Ovary (tissue), 10 donors: ENCODE measurements at places on chromosomes 1 and 21. TPM values are rescaled to one million over a fixed set of nuclear protein-coding genes. Genes with fewer than 3 reads are reported as not detected.

- no peak overlapping the region for H3K4me3 ChIP-seq
- H3K27ac ChIP-seq: no peak overlapping the region
- no peak for DNase-seq
Measured at GRCh38 chr1:232900818-232901217, 49.6 kb upstream of the NTPCR start.

DNA sequence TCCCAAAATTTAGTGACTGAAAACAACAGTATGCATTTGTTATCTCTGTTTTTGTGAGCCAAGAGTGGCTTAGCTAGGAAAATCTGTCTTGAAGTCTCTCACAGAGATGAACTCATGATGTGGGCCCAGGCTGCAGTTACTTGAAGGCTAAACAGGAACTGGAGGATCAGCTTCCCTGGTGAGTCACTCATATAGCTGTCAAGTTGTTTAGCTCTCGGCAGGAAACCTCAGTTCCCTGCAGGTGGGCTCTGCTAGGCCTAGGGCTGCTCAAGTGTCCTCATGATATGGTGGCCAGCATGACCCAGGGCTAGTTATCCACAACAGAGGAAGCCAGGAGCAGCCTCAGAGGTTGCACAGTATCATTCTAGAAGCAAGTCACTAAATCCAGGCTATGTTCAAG, 30.2 kb upstream of the DDX59 start:
- no peaks in the 10 kb centered on the region for H3K4me1 ChIP-seq
- DNase-seq: no peak
- H3K36me3 ChIP-seq: no peaks in the 10 kb centered on the region
- no peaks in the 10 kb centered on the region for H3K27me3 ChIP-seq
- no peak overlapping the region for H3K4me3 ChIP-seq

DNA sequence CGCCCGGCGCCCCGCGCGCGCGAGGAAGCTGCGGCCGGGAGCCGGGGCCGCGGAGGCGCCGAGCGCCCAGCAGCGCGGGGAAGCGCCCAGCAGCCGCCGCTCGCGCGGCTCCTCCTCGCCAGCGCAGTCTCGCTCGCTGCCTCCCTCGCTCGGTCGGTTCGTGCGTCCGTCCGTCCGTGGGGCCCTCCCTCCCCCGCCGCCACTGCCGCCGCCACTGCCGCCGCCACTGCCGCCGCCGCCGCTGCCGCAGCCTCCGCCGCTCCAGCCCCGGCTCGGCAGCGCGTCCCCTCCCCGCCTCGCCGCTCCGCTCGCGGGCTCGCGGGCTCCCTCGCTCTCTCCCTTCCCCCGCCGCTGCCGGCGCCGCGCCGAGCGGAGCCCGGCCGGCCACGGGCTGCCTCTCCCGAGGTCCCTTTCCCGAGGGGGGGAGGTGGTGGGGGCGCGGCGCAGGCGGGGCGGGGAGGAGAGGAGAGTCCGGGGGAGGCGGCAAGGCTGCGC, at the start of gene KCND3:
KCND3 (minus strand) TSS at position 138 of the 495 bp plus-strand sequence.
- peak within 1 kb of the TSS; percentile 52 for H3K4me3 ChIP-seq
- DNase-seq: no peak
- H3K36me3 ChIP-seq: no peaks in the 10 kb centered on the region
- H3K4me1 ChIP-seq: peaks cover 11% of the 10 kb centered on the region
- no peak within 1 kb of the TSS for H3K27ac ChIP-seq
- no peaks in the 10 kb centered on the region for H3K27me3 ChIP-seq

DNA sequence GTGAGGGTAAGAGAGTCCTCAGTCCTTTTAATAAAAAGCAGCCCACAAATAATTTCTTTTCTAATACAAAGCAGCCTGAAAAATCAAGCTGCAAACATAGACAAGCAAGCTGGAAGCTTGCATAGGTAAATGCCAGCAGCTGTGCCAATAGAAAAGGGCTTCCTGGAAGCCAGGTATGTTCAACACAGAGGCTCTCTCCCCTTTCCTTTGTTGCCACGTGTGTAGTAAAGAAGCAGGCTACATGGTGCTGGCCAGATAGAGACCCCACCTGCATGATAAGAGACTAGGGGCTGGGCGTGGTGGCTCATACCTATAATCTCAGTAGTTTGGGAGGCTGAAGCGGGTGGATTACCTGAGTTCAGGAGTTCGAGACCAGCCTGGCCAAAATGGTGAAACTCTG, 50.1 kb upstream of the ERRFI1 start:
- H3K4me1 ChIP-seq: peaks cover 12% of the 10 kb centered on the region
- H3K36me3 ChIP-seq: no peaks in the 10 kb centered on the region
- DNase-seq: no peak

- H3K4me1 ChIP-seq: no peaks in the 10 kb centered on the region
- H3K36me3 ChIP-seq: no peaks in the 10 kb centered on the region
- no peak for DNase-seq
- H3K27ac ChIP-seq: no peak overlapping the region
Measured at GRCh38 chr1:197307551-197307950, 39.5 kb downstream of the CRB1 start.

GRCh38 chr1:1291548-1292441, 11.6 kb downstream of the SCNN1D start:
- H3K4me3 ChIP-seq: no peak overlapping the region
- peaks cover 3% of the 10 kb centered on the region for H3K4me1 ChIP-seq
- peak; percentile 76 for DNase-seq
- no peaks in the 10 kb centered on the region for H3K27me3 ChIP-seq

CFAP74 gene
- total RNA-seq: not detected
